Activated naive CD4-positive, alpha-beta T cell treated with anti-CD3 and anti-CD28 coated beads, Interleukin-2, amount 10 ng/mL, durations not matched to agents 7 days and 5 days (primary cell): ENCODE measurements at places on chromosomes 3 and 15.

GRCh38 chr3:127092776-127093175, 100.2 kb upstream of the PRR23E start:
- H3K27me3 ChIP-seq: no peaks in the 10 kb centered on the region
- no peak overlapping the region for H3K4me3 ChIP-seq
- no peaks in the 10 kb centered on the region for H3K4me1 ChIP-seq
- H3K36me3 ChIP-seq: no peaks in the 10 kb centered on the region
- H3K27ac ChIP-seq: no peak overlapping the region

- no peak overlapping the region for H3K27ac ChIP-seq
- H3K36me3 ChIP-seq: no peaks in the 10 kb centered on the region
- no peaks in the 10 kb centered on the region for H3K4me1 ChIP-seq
- no peak overlapping the region for H3K4me3 ChIP-seq
- peaks cover 5% of the 10 kb centered on the region for H3K27me3 ChIP-seq
- no peak for DNase-seq
Measured at GRCh38 chr15:39451121-39451688, 129.7 kb upstream of the THBS1 start.

DNA sequence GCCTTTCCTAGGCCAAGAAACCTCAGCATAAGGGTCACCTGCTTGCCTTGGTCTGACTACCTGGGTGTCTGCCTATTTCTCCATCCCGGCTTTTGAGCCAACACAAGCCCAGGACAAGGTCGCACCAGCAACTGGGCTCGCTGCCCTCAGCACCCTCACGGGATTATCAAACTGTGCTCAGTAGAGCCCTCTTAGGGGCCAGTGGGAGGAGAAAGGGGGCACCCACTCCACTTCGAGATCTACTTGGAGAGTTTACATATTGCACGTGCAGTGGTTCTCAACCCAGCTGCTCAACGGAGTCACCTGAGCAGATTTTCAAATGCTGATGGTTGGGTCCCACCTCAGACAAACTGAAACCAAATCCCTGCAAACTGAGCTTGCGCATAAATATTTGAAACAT, 31.1 kb downstream of the TSPAN3 start:
- H3K4me1 ChIP-seq: peaks cover 3% of the 10 kb centered on the region
- no peak for DNase-seq
- H3K36me3 ChIP-seq: peaks cover 76% of the 10 kb centered on the region
- peaks cover 10% of the 10 kb centered on the region for H3K27me3 ChIP-seq
- H3K4me3 ChIP-seq: no peak overlapping the region

DNA sequence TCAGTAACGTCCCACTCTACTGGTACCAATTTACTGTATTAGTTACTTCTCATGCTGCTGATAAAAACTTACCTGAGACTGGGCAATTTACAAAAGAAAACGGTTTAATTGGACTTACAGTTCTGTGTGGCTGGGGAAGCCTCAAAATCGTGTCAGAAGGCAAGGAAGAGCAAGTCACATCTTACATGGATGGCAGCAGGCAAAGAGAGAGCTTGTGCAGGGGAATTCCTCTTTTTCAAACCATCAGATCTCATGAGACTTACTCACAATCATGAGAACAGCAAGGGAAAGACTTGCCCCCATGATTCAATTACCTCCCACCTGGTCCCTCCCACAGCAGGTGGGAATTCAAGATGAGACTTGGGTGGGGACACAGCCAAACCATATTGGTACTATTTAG, 908.2 kb upstream of the NR2F2 start:
- H3K4me1 ChIP-seq: no peaks in the 10 kb centered on the region
- H3K4me3 ChIP-seq: no peak overlapping the region
- no peak overlapping the region for H3K27ac ChIP-seq

GRCh38 chr15:69592954-69593353, 140.3 kb downstream of the RPLP1 start:
- H3K4me1 ChIP-seq: peaks cover 12% of the 10 kb centered on the region
- no peak for DNase-seq
- H3K27ac ChIP-seq: no peak overlapping the region
- no peaks in the 10 kb centered on the region for H3K36me3 ChIP-seq

- H3K27ac ChIP-seq: peak overlapping the region; percentile 2
- no peaks in the 10 kb centered on the region for H3K27me3 ChIP-seq
- H3K4me1 ChIP-seq: peaks cover 65% of the 10 kb centered on the region
- DNase-seq: no peak
- peaks cover 37% of the 10 kb centered on the region for H3K36me3 ChIP-seq
- H3K4me3 ChIP-seq: no peak overlapping the region
Measured at GRCh38 chr15:63233667-63234423, 43.6 kb upstream of the APH1B start.

GRCh38 chr3:27025718-27026117, 343.5 kb downstream of the NEK10 start:
- DNase-seq: no peak
- H3K4me1 ChIP-seq: no peaks in the 10 kb centered on the region
- no peak overlapping the region for H3K27ac ChIP-seq
- H3K36me3 ChIP-seq: no peaks in the 10 kb centered on the region

- no peak overlapping the region for H3K4me3 ChIP-seq
- no peaks in the 10 kb centered on the region for H3K27me3 ChIP-seq
- no peak overlapping the region for H3K27ac ChIP-seq
- H3K4me1 ChIP-seq: no peaks in the 10 kb centered on the region
Measured at GRCh38 chr3:43001556-43002121, 22.5 kb downstream of the GASK1A start.

- H3K27me3 ChIP-seq: peaks cover 4% of the 10 kb centered on the region
- H3K4me3 ChIP-seq: no peak overlapping the region
- no peak overlapping the region for H3K27ac ChIP-seq
- H3K36me3 ChIP-seq: no peaks in the 10 kb centered on the region
- no peaks in the 10 kb centered on the region for H3K4me1 ChIP-seq
- DNase-seq: no peak
Measured at GRCh38 chr15:61621865-61622264, 392.8 kb upstream of the RORA start.

DNA sequence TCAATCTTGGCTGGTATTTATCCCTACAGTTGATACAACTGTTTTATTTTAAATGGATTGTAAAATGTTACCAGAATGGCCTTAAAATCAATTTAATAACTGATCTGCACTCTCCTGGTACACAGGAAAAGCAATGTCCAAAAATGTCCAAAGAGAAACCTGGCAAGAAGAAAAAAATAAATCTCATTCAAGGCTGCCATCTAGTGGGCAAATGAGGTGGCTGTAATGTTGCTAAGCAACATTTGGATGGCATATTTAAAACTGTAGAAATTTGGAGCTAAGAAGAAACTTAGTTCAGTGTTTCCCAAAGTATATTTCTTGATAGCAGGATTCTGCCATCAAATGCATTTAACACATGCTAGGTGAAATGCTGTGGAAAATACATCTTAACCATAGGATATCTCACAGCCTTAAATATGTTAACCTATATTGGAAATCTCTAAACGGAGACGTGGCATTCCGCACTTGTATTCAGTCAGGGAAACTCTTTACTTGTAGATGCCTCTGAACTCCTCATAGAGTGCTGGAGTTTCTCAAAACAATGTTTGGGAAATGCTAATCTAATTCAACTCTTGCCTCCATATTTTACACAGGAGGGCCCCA, 216.8 kb downstream of the ERC2 start:
- no peaks in the 10 kb centered on the region for H3K27me3 ChIP-seq
- H3K4me3 ChIP-seq: no peak overlapping the region
- H3K4me1 ChIP-seq: no peaks in the 10 kb centered on the region
- peak; percentile 22 for DNase-seq
- H3K36me3 ChIP-seq: no peaks in the 10 kb centered on the region

DNA sequence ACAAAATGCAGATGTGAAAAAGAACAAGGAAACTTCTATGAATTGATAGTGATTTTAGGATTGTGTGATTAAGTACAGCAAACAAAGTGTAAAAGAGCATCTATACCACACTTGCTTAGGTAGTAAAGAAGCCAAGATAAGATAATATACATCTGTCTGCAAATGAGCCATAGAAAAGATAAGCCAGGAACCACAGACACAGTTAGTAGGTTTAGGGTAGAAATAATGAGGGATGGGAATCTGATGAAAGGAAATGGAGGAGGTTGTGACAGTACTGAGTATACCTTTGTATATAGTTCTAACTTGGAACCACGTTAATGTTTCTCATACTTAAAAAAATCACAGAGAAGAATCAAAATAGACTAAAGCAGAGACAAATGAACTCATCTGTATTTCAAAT, 54.0 kb downstream of the TCF12 start:
- H3K27me3 ChIP-seq: no peaks in the 10 kb centered on the region
- no peak overlapping the region for H3K27ac ChIP-seq
- DNase-seq: no peak
- peaks cover 18% of the 10 kb centered on the region for H3K4me1 ChIP-seq
- no peaks in the 10 kb centered on the region for H3K36me3 ChIP-seq

DNA sequence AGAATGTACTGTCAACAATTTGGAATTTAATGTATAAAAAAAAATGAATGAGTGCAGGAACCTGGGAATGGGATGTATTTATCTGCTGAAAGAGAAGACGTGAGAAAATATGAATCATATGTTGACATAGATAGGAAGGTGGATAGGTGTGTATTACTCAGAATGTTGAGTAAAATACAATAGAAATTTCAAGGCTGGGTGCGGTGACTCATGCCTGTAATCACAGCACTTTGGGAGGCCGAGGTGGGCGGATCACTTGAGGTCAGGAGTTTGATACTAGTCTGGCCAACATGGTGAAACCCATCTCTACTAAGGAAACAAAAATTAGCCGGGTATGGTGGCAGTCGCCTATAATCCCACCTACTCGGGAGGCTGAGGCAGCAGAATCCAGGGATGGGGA, 202.8 kb downstream of the CADM2 start:
- H3K36me3 ChIP-seq: no peaks in the 10 kb centered on the region
- DNase-seq: no peak
- H3K27ac ChIP-seq: no peak overlapping the region
- H3K27me3 ChIP-seq: no peaks in the 10 kb centered on the region

- no peaks in the 10 kb centered on the region for H3K27me3 ChIP-seq
- no peaks in the 10 kb centered on the region for H3K4me1 ChIP-seq
- no peak overlapping the region for H3K27ac ChIP-seq
- H3K36me3 ChIP-seq: peaks cover 2% of the 10 kb centered on the region
- DNase-seq: no peak
- H3K4me3 ChIP-seq: no peak overlapping the region
Measured at GRCh38 chr3:177665122-177665808, 468.0 kb upstream of the TBL1XR1 start.

DNA sequence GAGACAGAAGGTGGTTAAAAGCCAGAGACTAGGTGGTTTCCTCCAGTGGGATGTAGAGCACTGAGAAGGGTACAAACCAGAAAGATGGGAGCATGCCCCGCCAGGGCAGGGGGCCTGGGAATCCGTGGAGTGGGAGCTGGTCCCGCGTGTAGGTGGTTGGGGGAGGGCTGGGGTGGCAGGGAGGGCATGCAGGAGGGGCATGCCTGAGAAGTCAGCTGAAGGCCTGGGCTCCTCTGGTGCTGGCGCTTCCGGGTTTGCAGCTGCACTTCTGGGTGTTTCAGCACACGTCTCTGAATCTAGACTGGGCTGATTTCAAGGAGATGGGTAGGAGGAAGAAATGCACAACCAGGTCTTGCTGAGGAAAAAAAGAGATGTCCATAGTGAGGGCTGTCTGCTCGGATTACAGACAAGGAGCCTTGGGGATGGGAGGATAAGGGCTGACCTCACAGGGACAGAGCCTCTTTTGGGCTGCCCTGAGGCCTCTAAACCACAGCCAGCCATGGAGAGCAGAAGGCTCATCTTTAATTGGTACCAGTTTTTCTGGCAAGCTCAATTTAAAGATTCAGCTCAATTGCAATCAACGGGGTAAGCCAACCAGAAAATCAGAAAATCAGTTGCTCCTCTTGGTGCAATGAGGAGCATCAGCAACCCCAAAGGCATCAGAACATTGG, 151.9 kb downstream of the FAM43A start:
- H3K4me1 ChIP-seq: no peaks in the 10 kb centered on the region
- no peak overlapping the region for H3K27ac ChIP-seq
- peaks cover 4% of the 10 kb centered on the region for H3K27me3 ChIP-seq
- DNase-seq: no peak
- H3K36me3 ChIP-seq: no peaks in the 10 kb centered on the region
- no peak overlapping the region for H3K4me3 ChIP-seq

GRCh38 chr3:29516164-29516563, 235.3 kb downstream of the RBMS3 start:
- DNase-seq: no peak
- no peak overlapping the region for H3K27ac ChIP-seq
- H3K36me3 ChIP-seq: no peaks in the 10 kb centered on the region
- no peaks in the 10 kb centered on the region for H3K4me1 ChIP-seq
- no peaks in the 10 kb centered on the region for H3K27me3 ChIP-seq

DNA sequence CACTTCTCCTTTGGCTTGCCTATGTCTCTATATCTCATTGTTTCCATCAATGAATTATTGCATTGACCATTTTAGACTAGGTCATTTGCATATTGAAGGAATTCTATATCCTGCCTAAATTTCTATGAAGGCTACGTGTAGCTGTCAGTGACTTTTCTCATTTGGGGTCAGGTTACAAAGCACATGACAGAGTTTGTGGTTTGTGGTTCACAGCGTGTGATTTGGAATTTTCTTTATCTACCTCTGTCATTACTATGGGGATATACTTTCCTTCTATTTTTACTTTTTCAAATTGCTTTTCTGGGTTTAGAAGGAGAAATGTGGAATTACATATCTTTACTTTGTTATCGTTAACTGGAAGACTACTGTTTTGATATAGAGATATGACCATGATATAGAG, 317.3 kb upstream of the CFAP20DC start:
- no peak for DNase-seq
- no peaks in the 10 kb centered on the region for H3K36me3 ChIP-seq
- no peak overlapping the region for H3K4me3 ChIP-seq
- no peak overlapping the region for H3K27ac ChIP-seq
- H3K4me1 ChIP-seq: peaks cover 4% of the 10 kb centered on the region
- H3K27me3 ChIP-seq: no peaks in the 10 kb centered on the region

GRCh38 chr3:150631515-150632221, 28.5 kb downstream of the SELENOT start:
- H3K27me3 ChIP-seq: no peaks in the 10 kb centered on the region
- no peak for DNase-seq
- peaks cover 27% of the 10 kb centered on the region for H3K36me3 ChIP-seq
- no peak overlapping the region for H3K4me3 ChIP-seq

GRCh38 chr15:51051776-51052175, 42.9 kb downstream of the TNFAIP8L3 start:
- no peak overlapping the region for H3K27ac ChIP-seq
- no peak overlapping the region for H3K4me3 ChIP-seq
- DNase-seq: no peak
- peaks cover 4% of the 10 kb centered on the region for H3K4me1 ChIP-seq
- H3K27me3 ChIP-seq: peaks cover 50% of the 10 kb centered on the region

- H3K4me1 ChIP-seq: peaks cover 22% of the 10 kb centered on the region
- H3K4me3 ChIP-seq: no peak overlapping the region
- DNase-seq: no peak
- H3K27ac ChIP-seq: no peak overlapping the region
- peaks cover 3% of the 10 kb centered on the region for H3K27me3 ChIP-seq
- peaks cover 10% of the 10 kb centered on the region for H3K36me3 ChIP-seq
Measured at GRCh38 chr3:30232142-30232541, 374.3 kb upstream of the TGFBR2 start.

- H3K27ac ChIP-seq: no peak overlapping the region
- no peak overlapping the region for H3K4me3 ChIP-seq
- no peak for DNase-seq
- H3K36me3 ChIP-seq: no peaks in the 10 kb centered on the region
- H3K27me3 ChIP-seq: peaks cover 22% of the 10 kb centered on the region
Measured at GRCh38 chr15:64949383-64950186, 37.9 kb downstream of the ANKDD1A start.
